ENCODE measurements at places on chromosomes 3 and 15.

DNA sequence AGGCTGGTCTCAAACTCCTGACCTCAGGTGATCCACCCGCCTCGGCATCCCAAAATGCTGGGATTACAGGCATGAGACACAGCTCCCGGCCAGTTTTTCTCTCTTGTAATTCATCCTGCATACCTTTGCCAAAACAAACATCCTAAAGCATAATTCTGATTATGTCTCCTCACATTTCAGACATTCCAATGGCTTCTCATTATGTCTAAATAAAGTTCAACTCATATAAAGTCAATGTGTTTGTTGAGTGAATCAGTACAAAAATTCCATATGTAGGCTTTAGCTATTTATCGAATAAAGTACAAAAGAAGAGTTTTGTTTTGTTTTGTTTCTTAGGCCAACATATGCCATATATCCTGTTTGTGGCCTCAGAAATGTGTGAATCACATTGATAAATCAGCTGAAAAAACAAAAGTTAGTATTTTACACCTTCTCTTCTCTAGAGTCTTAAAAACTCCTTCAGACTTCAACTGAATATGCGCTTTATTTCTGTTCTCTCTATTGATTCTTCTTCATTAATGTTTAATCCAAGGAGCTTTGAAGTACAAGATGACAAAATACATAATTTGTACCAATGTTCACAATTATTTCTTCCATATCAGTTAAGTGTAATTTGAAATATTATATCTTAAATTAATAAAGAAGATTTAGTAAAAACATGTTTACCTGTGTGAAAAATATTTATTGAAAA is 165.8 kb downstream of the MECOM start:
- DNase-seq: no peak

- peak; percentile 17 for DNase-seq
Observed at GRCh38 chr3:35908366-35909232, 269.3 kb downstream of the ARPP21 start.

DNA sequence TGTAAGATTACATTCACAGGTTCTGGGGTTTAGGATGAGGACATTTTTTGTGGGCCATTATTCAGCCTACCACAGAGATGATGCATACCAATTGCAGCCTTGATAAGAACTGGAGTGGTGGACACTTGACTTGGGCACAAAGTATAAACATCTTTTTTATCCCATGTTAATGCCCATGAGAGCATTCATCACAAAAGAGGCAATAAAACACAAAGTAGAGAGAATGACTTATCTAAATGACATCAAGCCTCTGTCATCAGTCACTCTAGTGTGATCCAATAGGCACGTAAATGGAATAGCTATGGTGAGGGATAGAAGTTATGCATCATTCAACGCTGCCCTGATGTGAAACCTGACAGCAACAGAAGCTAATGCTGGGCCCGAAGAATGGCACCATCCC is 25.8 kb downstream of the VEPH1 start:
- DNase-seq: no peak

GRCh38 chr15:53397041-53397616 is 362.3 kb downstream of the WDR72 start:
- no peak for DNase-seq

Data from stimulated activated naive B cell treated with anti-CD40 and anti-IgM and Interleukin-4, amounts not matched to agents 10 μg/mL and 1 μg/mL and 100 μg/mL, for 72 hours (primary cell).